ENCODE measurements at places on chromosomes 1 and 21. TPM values are rescaled to one million over a fixed set of nuclear protein-coding genes. Genes with fewer than 3 reads are reported as not detected.

DNA sequence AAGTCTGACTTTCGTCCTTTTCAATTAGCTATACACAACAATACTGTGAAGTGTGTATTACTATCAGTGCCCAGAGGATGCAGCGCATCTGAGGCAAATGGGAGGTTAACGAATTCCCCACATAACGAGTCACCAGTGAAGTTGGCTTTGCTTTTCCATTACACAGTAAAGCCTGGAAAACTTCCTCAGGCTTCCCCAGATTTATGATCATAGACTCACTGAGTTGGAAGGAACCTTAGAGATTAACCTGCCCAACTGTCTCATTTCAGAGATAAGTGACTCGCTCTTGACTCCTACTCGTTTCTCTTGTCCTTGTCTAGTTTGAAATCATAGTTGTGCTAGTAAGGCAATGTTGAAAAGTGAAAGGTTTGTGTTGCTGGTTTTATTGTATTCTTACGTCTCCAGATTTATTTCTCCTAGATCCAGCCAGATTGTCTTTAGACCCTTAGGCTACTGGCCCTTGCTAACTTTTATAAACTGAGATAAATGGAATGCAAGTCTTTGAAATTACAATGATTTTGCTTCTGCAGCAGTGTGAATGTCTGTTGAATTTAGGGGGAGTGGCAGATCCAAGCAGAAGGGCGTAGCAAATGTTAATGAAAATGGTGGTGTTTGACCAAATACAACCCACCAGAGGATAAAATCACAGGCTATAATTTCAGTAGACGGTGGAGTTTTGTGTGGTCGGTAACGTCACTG is 17.3 kb downstream of the S1PR1 start:
- no peak for DNase-seq

DNA sequence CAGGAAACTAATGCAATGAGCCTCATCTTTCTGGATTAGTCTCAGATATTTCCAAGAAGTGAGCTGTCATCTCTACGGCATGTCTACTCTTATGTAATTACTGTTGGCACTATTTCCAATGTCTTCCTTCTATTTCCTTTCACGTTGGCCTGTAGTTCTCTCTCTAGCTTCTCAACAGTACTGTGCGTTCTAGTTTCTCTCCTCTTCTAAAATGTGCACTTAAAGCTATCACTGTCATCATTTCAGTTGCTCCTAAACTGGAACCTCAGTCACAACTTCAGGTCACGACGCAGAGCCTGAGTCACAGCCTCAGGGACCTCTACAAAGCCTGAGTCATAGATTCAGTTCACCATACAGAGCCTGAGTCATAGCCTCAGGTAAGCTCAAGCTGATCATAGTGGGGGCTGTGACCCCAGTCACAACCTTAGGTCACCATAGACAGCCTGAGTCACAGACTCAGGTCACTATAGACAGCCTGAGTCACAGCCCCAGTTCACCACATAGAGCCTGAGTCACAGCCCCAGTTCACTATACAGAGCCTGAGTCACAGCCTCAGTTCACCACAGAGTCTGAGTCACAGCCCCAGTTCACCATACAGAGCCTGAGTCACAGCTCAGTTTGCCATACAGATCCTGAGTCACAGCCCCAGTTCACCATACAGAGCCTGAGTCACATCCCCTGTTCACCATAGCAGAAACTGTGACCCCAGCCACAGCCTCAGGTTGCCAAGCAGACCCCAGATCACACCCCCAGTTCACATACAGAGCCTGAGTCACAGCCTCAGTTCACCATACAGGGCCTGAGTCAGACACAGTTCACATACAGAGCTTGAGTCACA is 13.0 kb downstream of the WNT9A start:
- peak; percentile 94 for DNase-seq

DNA sequence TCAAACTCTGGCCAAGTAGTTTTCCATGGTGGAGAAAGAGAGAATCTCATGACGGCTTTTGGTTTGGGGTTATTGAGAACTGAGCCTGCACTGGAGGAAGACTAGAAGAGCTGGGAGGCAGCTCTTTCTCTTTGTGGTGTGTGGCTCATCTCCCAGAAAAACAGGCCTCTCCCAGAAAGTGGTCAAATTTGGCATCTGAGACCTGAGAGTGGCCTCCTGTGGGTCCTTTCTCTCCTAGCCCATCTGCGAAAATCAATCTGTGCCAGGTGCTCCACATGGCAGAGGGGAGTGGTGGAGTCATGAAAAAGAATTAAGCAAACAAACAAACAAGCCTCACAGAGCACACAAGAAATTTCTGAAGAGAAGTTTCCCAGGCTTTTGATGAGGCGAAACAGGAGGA is 305.0 kb downstream of the ST6GALNAC3 start:
- no peak for DNase-seq

- no peak for DNase-seq
These were observed 28.1 kb downstream of the SERINC2 start for GRCh38 chr1:31441073-31441472.

- no peak for DNase-seq
These were observed 78.6 kb downstream of the LAMC1 start for GRCh38 chr1:183101841-183102276.

- no peak for DNase-seq
These were observed 552 bp downstream of the PLD5 start for GRCh38 chr1:242523719-242524570.

GRCh38 chr1:34262921-34263320 is 86.2 kb downstream of the C1orf94 start:
- no peak for DNase-seq

The COL18A1 gene
- 82.4 TPM for total RNA-seq

GRCh38 chr1:11046270-11046566 is 821 bp downstream of the MASP2 start:
- DNase-seq, result no peak

DNA sequence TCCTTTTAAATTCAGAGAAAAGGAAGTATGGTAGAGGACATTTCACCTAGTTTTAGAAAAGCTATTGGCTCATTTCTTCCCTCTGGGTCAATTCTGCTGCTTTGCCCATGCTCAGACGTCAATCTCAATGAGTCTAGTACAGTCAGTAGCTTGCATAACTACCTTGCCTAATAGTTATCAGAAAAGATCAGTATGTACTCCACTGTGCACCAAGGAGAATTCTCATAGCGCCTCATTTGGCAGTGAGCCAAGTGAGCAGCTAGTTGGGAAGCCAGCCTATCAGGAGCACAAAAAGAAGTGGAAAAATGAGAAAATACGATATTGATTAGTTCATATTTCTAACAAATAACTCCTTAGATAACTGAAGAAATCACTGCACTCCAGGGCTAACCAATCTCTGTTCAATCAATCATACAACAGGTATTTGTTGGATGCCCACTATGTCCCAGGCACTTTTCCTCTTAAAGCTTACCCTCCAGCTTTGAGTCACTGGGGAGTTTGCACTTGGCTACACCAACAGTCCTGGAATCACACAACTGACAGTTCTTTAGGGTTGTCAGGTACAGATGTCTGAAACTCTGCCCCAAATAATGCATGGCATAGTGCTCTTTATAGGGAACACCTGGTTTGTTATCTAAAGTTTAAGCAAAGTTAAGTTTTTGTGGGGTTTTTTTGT is 50.2 kb downstream of the PRDX6 start:
- DNase-seq, result peak; percentile 78

GRCh38 chr21:39728341-39728740 is 16.6 kb upstream of the IGSF5 start:
- DNase-seq, result peak; percentile 36

The SERTAD4 gene
- 12.9 TPM for total RNA-seq

The OLIG2 gene
- not detected for total RNA-seq

- no peak for DNase-seq
These were observed 569.6 kb downstream of the SMYD3 start for GRCh38 chr1:245937316-245938045.

GRCh38 chr1:181647314-181648035 is 164.2 kb downstream of the CACNA1E start:
- DNase-seq, result no peak

- DNase-seq, result no peak
These were observed 7.3 kb downstream of the FTCD start for GRCh38 chr21:46148106-46148505.

The LINGO4 gene
- not detected for total RNA-seq

DNA sequence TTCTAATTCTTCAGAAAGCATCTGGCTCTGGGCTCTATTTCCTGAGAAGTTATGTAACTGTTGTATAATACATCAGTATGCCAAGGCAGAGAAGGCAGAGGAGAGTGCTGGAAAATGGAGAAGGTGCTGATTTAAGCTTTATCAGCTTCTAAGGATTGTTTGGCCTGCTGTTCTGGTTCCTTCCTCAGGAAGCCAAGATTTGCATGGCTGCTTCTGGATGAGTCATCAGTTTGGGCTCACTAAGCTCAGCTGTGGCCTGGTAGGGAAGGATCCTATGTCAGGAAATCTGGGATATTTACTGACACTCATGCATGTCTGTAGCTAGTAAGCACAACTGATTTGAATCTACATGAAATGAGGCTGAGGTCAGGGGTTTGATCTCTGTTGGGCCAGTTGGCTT is 73.2 kb upstream of the ADGRL4 start:
- DNase-seq, result peak; percentile 7

The IFNLR1 gene
- 8.1 TPM for total RNA-seq

DNA sequence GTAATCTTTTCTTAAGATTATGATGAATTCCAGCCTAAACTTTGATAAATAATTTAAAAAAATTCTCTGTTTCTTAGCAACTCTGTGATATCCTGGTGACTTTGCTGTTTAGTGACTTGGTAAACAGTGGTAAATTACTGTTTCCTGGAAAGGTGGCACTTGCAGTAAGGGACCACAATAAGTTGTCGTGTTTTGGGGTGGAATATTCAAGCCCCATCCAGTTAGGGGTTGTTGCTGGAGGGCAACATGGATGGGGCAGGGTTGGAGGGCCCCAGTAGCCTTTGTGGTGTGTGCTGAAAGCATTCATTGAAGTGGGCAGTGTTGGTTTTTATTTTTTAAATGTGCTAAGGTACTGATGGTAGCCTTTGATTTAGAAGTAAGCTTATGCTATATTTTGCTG is 30.3 kb downstream of the PRDM2 start:
- DNase-seq, result no peak

GRCh38 chr1:90721210-90722194 is 4.4 kb upstream of the BARHL2 start:
- DNase-seq, result peak; percentile 71

The CD55 gene
- 45.9 TPM for total RNA-seq

- no peak for DNase-seq
These were observed at the start of gene ASAP3 for GRCh38 chr1:23483321-23484252. TSS of gene ASAP3 (minus strand) at chr1:23484179. CDS start at chr1:23484133, 46 bp downstream.

DNA sequence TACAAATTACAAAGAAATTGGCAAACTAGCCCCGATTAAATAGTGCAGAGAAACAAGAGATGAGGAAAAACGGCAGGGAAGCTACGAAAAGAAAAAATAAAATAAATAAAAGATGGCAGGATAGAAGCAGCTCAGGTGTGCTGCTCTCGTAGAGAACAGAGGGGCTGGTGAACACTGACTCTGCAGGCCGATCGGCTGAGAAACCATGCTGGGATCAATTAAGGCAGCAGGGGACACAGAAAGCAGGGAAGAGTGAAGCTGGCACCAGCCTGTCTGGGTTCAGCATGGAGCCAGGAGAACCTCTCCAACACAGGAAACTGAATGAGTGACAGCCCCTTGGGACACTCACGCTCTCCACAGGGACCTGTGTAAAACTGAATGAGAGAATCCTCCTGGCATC is 39.5 kb upstream of the TMPRSS15 start:
- DNase-seq, result no peak

The RPE65 gene
- not detected for total RNA-seq

The CCDC30 gene
- 10.2 TPM for total RNA-seq
